ENCODE measurements at places on chromosomes 5 and 9.

DNA sequence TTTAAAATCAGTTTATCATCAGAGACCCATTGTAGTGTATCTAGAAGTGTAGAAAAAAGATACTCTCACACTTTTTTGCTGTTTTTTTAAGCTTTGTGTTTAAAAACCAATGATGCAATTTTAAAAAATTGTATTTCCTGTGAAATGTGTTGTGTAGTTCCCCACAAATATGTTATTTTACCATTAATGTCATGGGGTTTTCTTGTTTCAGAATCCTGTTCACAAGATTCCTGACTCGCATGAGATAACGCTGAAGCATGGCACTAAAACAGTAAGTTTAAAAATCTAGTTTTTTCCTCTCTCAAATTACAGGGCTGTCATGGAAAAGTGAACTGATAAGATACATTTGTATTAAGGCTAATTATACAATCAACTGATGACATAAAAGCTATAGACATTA lies 58.6 kb downstream of the WDR70 start:
- H3K4me1 ChIP-seq, result no peaks in the 10 kb centered on the region
- no peak overlapping the region for H3K4me3 ChIP-seq

DNA sequence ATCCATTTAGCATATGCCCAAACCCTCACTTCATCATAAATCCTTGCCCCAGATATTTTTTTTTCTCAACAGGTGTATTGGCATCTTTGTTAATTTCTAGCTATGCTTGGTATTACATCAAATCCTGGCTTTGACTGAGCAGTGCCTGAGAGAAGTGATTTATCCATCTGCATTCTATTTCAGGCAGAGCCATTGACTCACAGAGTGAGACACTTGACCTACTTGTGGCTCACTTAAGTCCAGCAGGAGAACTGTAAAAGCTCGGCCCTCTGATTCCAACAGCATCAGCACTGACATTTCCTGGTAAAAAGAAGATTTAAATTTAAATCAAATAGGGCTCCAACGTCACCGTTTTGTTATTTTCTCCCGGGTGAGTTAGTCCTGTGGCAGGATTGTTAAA lies 93.4 kb downstream of the PLK2 start:
- no peak overlapping the region for H3K4me3 ChIP-seq
- H3K36me3 ChIP-seq, result no peaks in the 10 kb centered on the region
- H3K27ac ChIP-seq, result no peak overlapping the region
- H3K27me3 ChIP-seq, result no peaks in the 10 kb centered on the region
- DNase-seq, result no peak
- no peaks in the 10 kb centered on the region for H3K4me1 ChIP-seq

GRCh38 chr5:98461485-98461884 lies 312.0 kb upstream of the RGMB start:
- H3K4me3 ChIP-seq, result no peak overlapping the region
- no peak overlapping the region for H3K27ac ChIP-seq
- H3K4me1 ChIP-seq, result no peaks in the 10 kb centered on the region
- no peaks in the 10 kb centered on the region for H3K27me3 ChIP-seq
- no peaks in the 10 kb centered on the region for H3K36me3 ChIP-seq

- no peak for DNase-seq
- H3K27ac ChIP-seq, result no peak overlapping the region
- H3K36me3 ChIP-seq, result no peaks in the 10 kb centered on the region
These were observed 104.0 kb downstream of the COL23A1 start for GRCh38 chr5:178486239-178486641.

GRCh38 chr9:136247947-136248637 lies 2.5 kb upstream of the QSOX2 start:
- H3K4me3 ChIP-seq, result no peak overlapping the region
- peaks cover 3% of the 10 kb centered on the region for H3K36me3 ChIP-seq
- DNase-seq, result no peak
- no peak overlapping the region for H3K27ac ChIP-seq
- peaks cover 2% of the 10 kb centered on the region for H3K27me3 ChIP-seq
- peaks cover 24% of the 10 kb centered on the region for H3K4me1 ChIP-seq

- no peak overlapping the region for H3K4me3 ChIP-seq
- DNase-seq, result no peak
- H3K4me1 ChIP-seq, result no peaks in the 10 kb centered on the region
- H3K36me3 ChIP-seq, result no peaks in the 10 kb centered on the region
- H3K27me3 ChIP-seq, result no peaks in the 10 kb centered on the region
- H3K27ac ChIP-seq, result no peak overlapping the region
These were observed 452.0 kb upstream of the ZNF608 start for GRCh38 chr5:125198270-125198974.

- peaks cover 73% of the 10 kb centered on the region for H3K4me1 ChIP-seq
- no peaks in the 10 kb centered on the region for H3K27me3 ChIP-seq
- DNase-seq, result no peak
- H3K36me3 ChIP-seq, result peaks cover 62% of the 10 kb centered on the region
- no peak overlapping the region for H3K4me3 ChIP-seq
- peak overlapping the region; percentile 14 for H3K27ac ChIP-seq
These were observed 3.0 kb downstream of the MXD3 start for GRCh38 chr5:177308740-177309139.

- H3K4me1 ChIP-seq, result no peaks in the 10 kb centered on the region
- H3K27me3 ChIP-seq, result peaks cover 43% of the 10 kb centered on the region
- H3K27ac ChIP-seq, result no peak overlapping the region
- no peak overlapping the region for H3K4me3 ChIP-seq
- DNase-seq, result no peak
These were observed 301.0 kb downstream of the GADD45G start for GRCh38 chr9:89905606-89906338.

DNA sequence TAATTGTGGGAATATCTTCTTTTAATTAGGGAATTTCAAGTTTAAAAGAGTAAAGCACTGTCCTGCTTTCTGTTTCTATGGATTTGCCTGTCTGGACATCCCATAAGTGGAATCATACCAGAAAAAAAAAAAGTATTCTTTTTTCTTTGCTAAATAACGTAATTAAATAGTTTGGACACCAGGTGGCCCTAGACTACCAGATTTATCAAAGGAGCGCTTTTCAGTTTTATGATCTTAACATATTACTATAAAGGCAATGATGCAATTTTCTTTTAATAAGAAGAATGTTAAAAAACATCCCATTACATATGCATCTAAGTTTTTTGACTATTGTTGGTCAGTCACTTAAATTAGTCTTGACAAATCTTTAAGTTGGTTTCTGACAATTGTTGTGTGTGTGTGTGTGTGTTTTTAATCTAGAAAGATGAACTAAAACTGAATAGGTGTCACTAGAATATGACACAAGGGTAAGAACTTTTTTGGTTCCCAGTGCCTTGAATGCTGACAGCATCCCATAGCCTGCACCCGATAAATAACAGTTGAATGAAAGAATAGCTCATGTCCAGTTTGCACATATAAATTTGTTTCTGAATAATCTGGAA lies 49.5 kb downstream of the C5orf22 start:
- H3K4me1 ChIP-seq, result no peaks in the 10 kb centered on the region
- DNase-seq, result peak; percentile 23
- no peak overlapping the region for H3K4me3 ChIP-seq
- peaks cover 13% of the 10 kb centered on the region for H3K27me3 ChIP-seq

GRCh38 chr5:9173281-9174048 lies 372.4 kb downstream of the SEMA5A start:
- no peaks in the 10 kb centered on the region for H3K36me3 ChIP-seq
- no peak overlapping the region for H3K4me3 ChIP-seq
- H3K4me1 ChIP-seq, result no peaks in the 10 kb centered on the region

GRCh38 chr9:127754099-127755060 lies 19.3 kb upstream of the TOR2A start:
- no peak overlapping the region for H3K4me3 ChIP-seq
- H3K27me3 ChIP-seq, result no peaks in the 10 kb centered on the region
- no peak for DNase-seq
- H3K4me1 ChIP-seq, result peaks cover 4% of the 10 kb centered on the region
- H3K36me3 ChIP-seq, result peaks cover 43% of the 10 kb centered on the region
